ENCODE measurements at places on chromosomes 1 and 21.

GRCh38 chr1:53362851-53363642 lies 35.2 kb upstream of the LRP8 start:
- DNase-seq, result peak; percentile 8

GRCh38 chr1:25808481-25809244 lies 8.7 kb downstream of the SELENON start:
- DNase-seq, result no peak

DNA sequence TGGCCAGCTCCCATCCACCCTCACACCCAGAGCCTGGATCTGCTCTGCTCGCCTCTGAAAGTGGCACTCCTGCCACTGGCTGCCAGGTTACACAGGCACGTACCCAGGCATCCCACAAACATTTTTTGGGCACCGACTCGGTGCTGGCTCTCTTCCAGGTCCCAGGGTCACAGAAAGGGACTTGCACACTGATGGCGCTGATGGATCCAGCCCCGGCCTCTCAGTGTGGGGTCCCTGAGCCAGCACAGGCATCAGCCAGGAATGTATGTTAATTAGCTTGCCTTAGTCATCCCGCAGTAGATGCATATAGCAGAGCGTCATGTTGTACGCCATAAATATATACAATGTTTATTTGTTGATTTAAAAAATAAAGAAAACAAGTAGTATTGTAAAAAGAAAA lies 537.2 kb downstream of the NPHP4 start:
- DNase-seq, result no peak

GRCh38 chr1:112536561-112536960 lies 27.8 kb downstream of the WNT2B start:
- no peak for DNase-seq

GRCh38 chr1:41323243-41323642 lies 38.0 kb upstream of the FOXO6 start:
- DNase-seq, result no peak

- DNase-seq, result no peak
Measured at GRCh38 chr1:26608895-26609294, 79.3 kb downstream of the RPS6KA1 start.

- peak; percentile 61 for DNase-seq
Measured at GRCh38 chr1:24179251-24179840, 7.7 kb downstream of the IFNLR1 start.
